Camera-type eye (tissue), 1 donor: ENCODE measurements at places on chromosomes 7 and 10. TPM values are rescaled to one million over a fixed set of nuclear protein-coding genes. Genes with fewer than 3 reads are reported as not detected.

Gene RAB19
- 0.93 TPM for total RNA-seq

Gene SPDYE8
- total RNA-seq, result not detected

Gene PRPS1L1
- total RNA-seq, result not detected

Gene MSMB
- not detected for total RNA-seq

Gene ANKRD2
- 0.55 TPM for total RNA-seq

Gene CLCN1
- total RNA-seq, result 0.22 TPM

Gene FGF8
- 4.0 TPM for total RNA-seq

Gene PON3
- 1.4 TPM for total RNA-seq

Gene AMPH
- total RNA-seq, result 62.7 TPM

Gene LRMDA
- total RNA-seq, result 14.8 TPM

Gene ACBD7
- 9.8 TPM for total RNA-seq

Gene NUDT13
- 1.5 TPM for total RNA-seq

Gene LMBR1
- 120 TPM for total RNA-seq

Gene C10orf120
- not detected for total RNA-seq

Gene TDRD1
- 0.38 TPM for total RNA-seq

Gene PDE6C
- total RNA-seq, result 4.2 TPM

Gene FAM237B
- total RNA-seq, result not detected

Gene CALHM1
- total RNA-seq, result not detected

Gene MUC3A
- total RNA-seq, result not detected

Gene RAMP3
- total RNA-seq, result 18.1 TPM

Gene ARF5
- total RNA-seq, result 135 TPM

Gene OR13A1
- total RNA-seq, result not detected

Gene DNAH11
- total RNA-seq, result 2.7 TPM

Gene RARRES2
- 66.2 TPM for total RNA-seq

Gene TPST1
- 51.5 TPM for total RNA-seq

Gene PRXL2A
- total RNA-seq, result 77.0 TPM

Gene TMEM229A
- 1.9 TPM for total RNA-seq

Gene OR9A2
- total RNA-seq, result not detected

Gene MKI67
- total RNA-seq, result 16.4 TPM

Gene RADIL
- total RNA-seq, result 7.8 TPM

Gene INA
- 102 TPM for total RNA-seq

Gene ABCB1
- 8.0 TPM for total RNA-seq

Gene ADAMTS14
- total RNA-seq, result 5.2 TPM

Gene CSGALNACT2
- 40.5 TPM for total RNA-seq

Gene ALKBH4
- total RNA-seq, result 29.9 TPM

Gene CALML3
- total RNA-seq, result 0.33 TPM

Gene CLIP2
- 63.3 TPM for total RNA-seq

Gene CFTR
- 2.5 TPM for total RNA-seq

Gene GRM3
- 7.2 TPM for total RNA-seq
